ENCODE measurements at places on chromosomes 6 and 20.

- DNase-seq: no peak
These were observed 22.3 kb downstream of the MARCKS start for GRCh38 chr6:113879186-113880096.

- DNase-seq: no peak
These were observed 77.2 kb upstream of the MC3R start for GRCh38 chr20:56171087-56172012.

GRCh38 chr6:6631053-6631452, 42.5 kb downstream of the LY86 start:
- DNase-seq: no peak

DNA sequence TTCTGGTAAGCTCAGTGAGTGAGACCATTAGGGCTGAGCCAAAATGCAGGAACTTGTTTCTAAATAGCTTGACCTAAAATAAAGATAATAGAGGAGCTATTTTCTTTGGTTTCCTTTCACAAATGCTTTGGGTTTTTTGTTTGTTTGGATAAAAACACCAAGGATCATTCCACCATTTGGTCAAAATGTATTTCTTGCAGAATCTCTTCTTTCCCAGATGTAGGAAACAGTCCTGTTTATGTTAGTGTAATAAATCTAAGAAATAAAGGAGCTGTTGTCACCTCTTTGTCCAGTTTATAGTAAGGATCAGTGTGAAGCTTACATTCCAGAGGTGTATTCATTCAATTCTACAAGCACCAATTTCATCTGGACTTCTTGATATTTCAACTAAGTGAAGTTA, 297.8 kb downstream of the GJA1 start:
- DNase-seq: no peak

GRCh38 chr6:157753291-157753690, 69.8 kb upstream of the SNX9 start:
- no peak for DNase-seq

DNA sequence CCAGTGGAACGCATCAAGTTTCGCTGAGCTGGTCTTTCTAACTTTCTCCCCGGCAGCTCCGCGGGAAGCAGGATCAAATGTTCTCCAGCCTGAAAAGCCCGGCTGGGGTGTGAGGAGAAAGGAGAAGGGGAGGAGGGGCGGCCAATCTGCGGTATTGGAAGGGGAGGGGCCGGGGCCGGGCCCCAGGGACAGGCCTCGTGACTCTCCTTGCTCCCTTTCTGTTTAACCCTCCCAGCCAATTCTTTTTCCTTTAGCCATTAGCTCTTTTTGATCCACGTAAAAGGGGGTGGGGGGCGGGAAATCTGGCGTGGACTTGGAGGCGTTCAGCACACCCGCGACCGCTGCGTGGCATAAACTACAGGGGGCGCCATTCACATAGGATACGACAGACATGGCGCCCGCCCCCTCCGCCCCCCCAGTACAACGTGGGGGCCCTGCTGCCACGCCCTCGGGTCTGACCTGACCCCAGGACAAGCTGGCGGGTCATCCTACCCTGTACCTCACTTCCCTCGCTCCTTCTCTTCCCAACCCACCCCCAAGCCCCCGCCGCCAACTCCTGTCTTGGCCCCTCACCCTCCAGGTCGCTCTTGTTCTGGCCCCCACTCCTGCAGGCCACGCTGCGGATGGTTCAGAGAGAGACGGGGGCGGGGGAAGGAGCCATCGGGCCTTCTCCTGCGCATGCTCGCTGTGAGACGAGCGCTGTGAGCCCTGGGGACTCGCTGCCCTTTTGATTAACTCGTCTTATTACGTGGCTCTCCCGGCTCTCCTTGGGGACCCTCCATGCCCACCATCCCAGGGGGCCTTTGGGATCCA, 7.8 kb upstream of the MDGA1 start:
- peak; percentile 43 for DNase-seq

DNA sequence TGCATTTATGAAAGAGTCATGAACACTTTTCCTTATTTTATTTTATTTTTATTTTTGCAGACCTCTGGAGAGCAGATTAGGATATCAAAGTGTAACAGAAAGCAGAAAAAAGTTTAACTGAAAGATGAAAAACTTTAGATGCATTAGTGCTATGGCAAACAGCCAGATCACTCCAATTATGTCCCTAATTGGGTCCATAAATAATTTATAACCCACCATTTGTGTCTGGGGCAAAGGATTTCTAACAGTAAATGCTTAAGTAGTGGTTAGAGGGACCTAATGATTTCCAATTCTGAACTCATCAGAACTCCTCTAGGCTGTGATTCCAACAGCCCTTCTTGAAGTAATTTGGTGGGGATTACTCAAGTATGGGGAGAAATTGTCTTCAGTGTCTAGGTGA, 93.7 kb upstream of the PROKR2 start:
- no peak for DNase-seq

DNA sequence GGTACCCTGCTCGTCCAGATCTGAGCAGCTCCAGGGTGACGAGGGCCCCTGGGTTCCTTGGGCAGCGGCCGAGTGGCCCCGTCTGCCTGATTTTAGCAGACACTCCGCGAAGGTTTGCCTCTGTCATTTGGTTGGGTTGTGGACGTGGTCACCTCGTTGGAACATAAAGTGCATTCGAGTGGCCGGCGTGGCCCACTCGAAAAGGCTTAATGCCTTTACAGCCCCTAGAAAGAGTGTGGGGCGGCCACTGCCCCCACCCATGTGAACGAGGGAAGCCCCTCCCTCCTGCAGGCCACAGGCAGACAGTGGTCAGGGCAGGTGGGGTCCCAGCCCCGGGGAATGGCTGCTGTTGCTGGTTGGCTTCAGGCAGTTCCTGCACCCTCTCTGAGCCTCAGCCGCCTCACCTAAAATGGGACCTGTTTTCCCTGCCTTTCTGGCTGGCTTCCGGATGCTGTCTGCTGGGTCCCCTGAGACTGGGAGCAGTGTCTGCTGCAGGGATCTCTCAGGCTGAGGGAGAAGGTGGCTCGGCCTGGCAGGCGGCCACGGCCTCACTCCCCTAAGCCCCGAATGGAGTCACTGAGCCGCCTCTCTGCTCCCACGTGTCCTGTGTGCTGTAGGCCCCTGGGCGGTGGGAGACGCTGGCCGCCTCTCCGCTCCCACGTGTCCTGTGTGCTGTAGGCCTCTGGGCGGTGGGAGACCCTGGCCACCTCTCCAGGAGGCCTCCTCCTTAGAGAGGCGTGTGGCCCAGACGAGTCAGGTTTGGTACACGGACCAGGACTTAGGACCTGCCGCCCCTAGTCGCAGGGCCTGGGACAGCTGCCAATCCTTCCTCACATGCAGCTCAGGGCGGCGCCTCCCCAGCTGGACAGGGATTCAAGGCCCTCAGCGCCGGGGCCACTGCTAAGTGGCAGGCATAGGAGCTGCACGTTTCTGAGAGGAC, 233.0 kb downstream of the ERMARD start:
- DNase-seq: no peak

DNA sequence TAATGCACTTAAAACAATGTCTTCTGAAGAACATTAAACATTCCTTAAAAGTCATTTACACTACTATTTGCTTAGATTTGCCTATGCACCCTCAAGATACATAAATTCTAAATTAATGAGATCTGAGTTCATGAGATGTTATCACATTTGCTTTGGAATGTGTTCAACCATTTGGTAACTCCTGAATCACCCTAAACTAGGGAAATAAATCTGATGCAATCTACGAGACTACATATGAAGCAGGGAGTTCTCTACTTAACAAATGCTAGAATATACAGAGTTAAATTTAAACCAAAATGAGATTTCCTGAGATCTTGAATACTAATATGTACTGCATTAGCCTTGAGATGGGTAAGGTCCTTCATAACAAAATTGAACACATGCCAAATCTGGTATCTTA, 170.1 kb downstream of the CLIC5 start:
- DNase-seq: no peak

DNA sequence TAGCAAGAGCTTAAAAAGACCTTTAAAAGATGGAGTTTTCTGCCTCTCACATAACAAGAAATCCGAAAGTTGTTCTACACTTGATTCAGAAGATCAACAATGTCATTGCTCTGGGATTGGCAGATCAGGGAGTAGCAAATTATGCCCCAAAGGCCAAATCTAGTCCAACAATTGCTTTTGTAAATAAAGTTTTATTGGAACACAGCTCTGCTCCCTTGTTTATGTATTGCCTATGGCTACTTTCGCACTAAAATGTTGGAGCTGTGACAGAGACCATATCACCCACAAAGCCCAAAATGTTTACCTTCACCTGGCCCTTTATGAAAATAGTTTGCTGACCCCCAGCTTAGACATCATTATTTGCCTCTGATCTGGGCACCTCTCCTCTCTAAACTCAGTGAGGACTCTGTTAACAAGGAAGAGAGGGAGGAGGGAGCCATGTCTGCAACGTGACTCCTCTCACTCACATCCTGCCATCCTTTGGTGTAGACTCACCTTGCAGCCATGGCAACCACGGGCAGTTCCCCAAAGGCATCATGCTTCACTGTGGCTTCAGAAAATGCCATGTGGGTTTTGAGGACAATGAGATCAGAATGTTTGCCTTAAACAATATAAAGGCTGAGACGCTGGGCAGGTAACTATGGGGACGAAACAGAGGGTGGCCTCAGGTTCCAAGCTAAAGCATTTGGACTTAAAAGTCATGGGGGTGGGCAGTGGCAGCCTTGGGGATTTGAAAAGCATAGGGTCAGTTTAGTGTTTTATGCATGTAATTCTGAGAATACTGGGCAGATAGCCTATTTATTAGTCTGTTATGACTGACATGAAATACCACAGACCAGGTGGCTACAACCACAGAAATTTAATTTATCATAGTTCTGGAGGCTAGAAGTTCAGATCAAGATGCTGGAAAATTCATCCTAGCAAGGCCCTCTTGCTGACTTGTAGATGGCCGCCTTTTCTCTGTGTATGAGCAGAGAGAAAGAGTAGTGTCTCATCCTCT, 149.7 kb upstream of the TNFAIP3 start:
- no peak for DNase-seq

- DNase-seq: no peak
These were observed 130.1 kb upstream of the SLC2A12 start for GRCh38 chr6:134182528-134182927.

DNA sequence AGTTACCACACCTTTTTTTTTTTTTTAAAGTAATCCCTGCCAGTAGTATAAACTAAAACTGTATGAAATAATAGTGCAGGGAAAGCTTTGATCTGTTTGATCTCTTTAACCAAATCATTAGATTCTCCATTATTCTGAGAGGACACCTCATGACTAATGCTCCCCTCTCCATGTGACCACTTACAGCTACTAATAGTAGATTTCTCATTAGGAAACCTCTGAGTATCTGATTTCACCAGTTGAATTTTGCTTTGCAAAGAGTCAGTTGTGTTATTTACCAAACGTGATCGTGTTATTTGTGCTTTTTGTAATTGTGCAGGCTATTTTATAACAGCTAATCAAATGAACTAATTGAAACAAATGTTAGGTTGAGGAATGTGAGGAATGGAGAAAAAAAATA, 12.5 kb downstream of the CASP8AP2 start:
- no peak for DNase-seq

DNA sequence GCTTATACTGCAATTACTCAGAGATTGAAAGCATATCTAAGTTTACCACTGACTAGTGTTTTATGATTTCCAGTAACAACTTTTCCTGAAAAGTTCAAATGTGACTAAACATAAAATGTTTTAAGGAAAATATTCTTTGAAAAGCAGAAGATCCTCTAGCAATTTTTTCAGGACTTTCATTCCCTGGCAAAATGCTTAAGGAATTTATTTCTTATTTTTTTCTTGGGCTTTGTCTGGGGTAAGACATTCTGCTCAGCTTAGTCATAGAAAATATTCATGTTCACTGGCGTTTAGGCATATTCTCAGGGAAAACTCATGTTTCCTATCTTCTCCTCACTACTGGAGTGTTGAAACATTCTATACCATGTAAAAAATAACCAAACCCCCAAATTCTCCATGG, 235.3 kb upstream of the CEP162 start:
- DNase-seq: no peak

DNA sequence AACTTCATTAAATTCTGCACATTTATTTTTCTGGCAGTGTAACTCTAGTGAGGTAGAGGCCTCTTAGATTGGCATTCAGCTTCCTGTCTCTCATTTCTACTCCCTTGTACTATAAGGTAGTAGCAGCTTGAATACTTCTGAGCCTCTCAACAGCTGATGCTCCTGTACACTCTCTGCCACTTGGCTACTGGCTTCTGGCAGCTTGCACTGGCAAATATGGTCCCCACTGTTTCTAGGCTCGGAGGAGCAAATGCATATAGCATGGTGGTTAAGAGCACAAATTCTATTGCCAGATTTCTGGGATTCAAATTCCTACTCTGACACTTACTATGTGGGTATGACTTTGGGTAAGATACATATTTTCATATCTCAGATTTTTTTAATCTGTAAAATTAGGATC, 292.8 kb upstream of the ADGRB3 start:
- no peak for DNase-seq

- no peak for DNase-seq
These were observed 324.8 kb downstream of the SMOC2 start for GRCh38 chr6:168765752-168766151.

- no peak for DNase-seq
These were observed 103.7 kb downstream of the TOX2 start for GRCh38 chr20:44018259-44018941.

- DNase-seq: no peak
These were observed 35.2 kb upstream of the STMND1 start for GRCh38 chr6:17066610-17067009.
